ENCODE measurements at places on chromosomes 2 and 18. TPM values are rescaled to one million over a fixed set of nuclear protein-coding genes. Genes with fewer than 3 reads are reported as not detected.
A peak's percentile ranks its signal among the peaks of the same experiment; 100 is the strongest.

DNA sequence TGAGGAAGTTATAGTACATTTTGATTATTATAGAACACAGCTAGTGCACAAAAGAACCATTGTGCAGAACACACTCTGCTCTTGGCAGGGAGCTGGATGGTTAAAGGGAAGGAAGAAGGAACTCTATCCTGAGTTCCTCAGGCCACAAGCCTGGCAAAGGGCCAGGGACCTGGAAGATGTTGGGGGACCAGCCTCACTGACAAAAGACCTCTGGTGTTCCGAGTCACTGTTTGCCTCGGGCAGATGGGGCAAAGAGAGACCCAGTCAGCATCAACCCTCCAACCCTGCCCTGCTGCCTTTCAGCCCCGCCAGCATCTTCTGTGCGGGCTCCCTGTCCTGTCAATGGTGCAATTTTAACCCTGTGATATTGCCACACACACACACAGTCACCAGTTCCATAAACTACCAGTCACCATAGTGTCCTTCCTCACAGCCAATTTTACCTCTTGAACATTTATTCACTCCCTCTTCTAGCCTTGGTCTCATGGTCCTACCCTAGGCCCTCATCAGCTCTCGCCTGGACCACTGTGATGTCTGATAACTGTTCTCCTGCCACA is 21.9 kb downstream of the NEMP2 start:
- H3K27me3 ChIP-seq: no peaks in the 10 kb centered on the region
- H3K4me1 ChIP-seq: peaks cover 2% of the 10 kb centered on the region
- no peak for DNase-seq
- H3K36me3 ChIP-seq: no peaks in the 10 kb centered on the region
- H3K27ac ChIP-seq: no peak overlapping the region

- no peaks in the 10 kb centered on the region for H3K36me3 ChIP-seq
- no peak overlapping the region for H3K4me3 ChIP-seq
- H3K27ac ChIP-seq: no peak overlapping the region
These were observed 6.5 kb upstream of the KCNG2 start for GRCh38 chr18:79790996-79791972.

GRCh38 chr2:71455741-71456569 is 2.6 kb downstream of the DYSF start:
- H3K36me3 ChIP-seq: no peaks in the 10 kb centered on the region
- peak overlapping the region; percentile 82 for H3K27ac ChIP-seq
- H3K4me1 ChIP-seq: peaks cover 98% of the 10 kb centered on the region
- peak; percentile 89 for DNase-seq
- peak overlapping the region; percentile 0 for H3K4me3 ChIP-seq

- H3K36me3 ChIP-seq: no peaks in the 10 kb centered on the region
- no peak overlapping the region for H3K4me3 ChIP-seq
- H3K27ac ChIP-seq: no peak overlapping the region
- DNase-seq: no peak
- H3K4me1 ChIP-seq: peaks cover 50% of the 10 kb centered on the region
These were observed 4.9 kb upstream of the WNT10A start for GRCh38 chr2:218875692-218876246.

METTL4 gene
- 5.5 TPM for total RNA-seq

DNA sequence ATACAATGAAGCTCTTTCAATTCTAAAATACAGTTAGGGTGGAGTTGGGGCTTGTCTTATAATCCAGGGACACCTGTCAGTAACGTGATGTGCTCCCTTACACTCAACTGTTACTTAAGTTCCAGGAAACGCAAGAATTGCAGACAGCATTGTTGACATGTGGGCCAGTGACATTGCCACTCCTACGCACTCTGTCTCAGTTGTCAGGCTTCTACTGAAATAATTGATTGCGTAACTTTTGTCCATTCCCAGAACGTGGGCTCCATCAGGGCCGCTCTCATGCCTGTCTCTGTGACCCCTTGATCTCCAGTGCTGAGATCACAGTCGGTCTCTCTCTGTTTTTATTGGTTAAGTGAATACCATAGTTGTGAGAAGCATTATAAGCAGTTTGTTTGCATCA is 487.8 kb downstream of the GALR1 start:
- no peaks in the 10 kb centered on the region for H3K36me3 ChIP-seq
- H3K4me3 ChIP-seq: no peak overlapping the region
- H3K27me3 ChIP-seq: no peaks in the 10 kb centered on the region
- no peak overlapping the region for H3K27ac ChIP-seq
- H3K4me1 ChIP-seq: no peaks in the 10 kb centered on the region
- DNase-seq: no peak

DNA sequence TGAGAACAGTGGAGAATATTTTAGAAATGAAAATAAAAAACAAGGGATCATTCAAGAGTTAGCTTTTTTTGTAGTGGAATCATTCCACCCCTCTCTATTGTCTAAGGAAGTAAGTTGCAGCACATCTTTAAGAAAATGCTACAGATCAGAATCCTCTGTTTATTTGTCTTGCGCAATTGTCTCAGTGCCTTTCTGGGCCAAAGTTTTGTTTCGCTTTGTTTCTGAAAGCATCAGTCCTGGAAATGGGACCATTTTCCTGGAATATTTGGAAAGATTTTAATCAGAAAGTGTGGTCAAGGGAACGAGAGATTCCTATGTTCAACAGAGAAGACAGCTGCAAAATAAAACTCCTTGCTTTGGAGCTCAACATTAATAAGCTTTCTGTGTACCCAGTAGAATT is 74.0 kb downstream of the NRXN1 start:
- no peak overlapping the region for H3K4me3 ChIP-seq
- H3K36me3 ChIP-seq: no peaks in the 10 kb centered on the region
- H3K4me1 ChIP-seq: no peaks in the 10 kb centered on the region
- H3K27me3 ChIP-seq: no peaks in the 10 kb centered on the region

DNA sequence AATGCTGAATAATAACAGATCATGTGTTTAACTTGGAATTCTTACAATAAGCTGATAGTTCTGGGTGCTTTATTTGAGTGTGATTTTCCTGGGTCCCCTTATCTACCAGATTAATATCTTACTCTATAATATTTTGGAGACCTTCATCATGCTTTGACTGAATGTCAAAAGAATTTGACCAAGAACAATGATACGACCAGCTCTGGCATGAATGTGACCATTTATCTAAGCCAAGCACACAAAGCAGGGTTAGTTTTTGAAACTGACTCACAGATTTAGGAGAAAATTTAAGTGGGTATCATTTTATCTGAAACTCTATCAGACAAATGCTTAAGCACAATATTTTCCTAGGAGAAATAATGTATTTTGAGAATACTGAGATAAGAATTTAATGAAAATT is 677.0 kb downstream of the NYAP2 start:
- H3K27me3 ChIP-seq: no peaks in the 10 kb centered on the region
- no peak for DNase-seq
- H3K27ac ChIP-seq: no peak overlapping the region
- H3K36me3 ChIP-seq: no peaks in the 10 kb centered on the region

HRH4 gene
- total RNA-seq: 0.50 TPM

- DNase-seq: no peak
- no peaks in the 10 kb centered on the region for H3K27me3 ChIP-seq
- H3K4me1 ChIP-seq: no peaks in the 10 kb centered on the region
- H3K27ac ChIP-seq: no peak overlapping the region
- no peaks in the 10 kb centered on the region for H3K36me3 ChIP-seq
These were observed 231.8 kb upstream of the PXDN start for GRCh38 chr2:1976112-1976511.

DNA sequence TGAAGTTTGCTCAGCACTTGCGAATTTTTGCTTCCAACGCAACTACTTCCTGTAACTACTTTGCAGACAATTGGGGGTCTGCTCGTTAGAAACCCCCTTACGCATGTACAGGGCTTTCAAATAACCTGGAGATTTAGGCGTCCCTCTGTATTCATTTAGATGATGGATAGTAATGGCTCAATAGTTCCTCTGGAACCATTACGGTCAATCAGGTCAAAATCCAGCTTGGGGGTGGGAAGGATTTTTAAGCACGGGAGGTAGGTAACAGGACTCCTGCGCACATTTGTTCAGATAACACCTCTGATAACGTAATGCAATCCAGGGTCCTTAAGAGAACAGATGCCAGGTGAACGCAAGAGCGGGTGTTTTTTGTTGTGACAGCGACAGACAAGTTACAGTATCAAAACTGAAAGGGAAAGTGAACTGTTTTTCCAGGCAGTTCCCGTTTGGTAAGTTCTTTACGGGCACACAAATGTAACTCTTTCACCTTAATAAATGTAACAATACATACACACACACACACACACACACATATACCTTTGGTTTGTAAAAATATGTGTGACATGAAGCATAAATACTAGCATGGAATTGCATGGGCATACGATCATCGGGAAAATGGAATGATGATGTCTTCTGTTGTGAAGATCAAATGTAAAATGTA is 3.8 kb upstream of the OSR1 start:
- H3K4me3 ChIP-seq: peak overlapping the region; percentile 67
- H3K27ac ChIP-seq: peak overlapping the region; percentile 87
- H3K27me3 ChIP-seq: no peaks in the 10 kb centered on the region
- DNase-seq: peak; percentile 90
- H3K4me1 ChIP-seq: peaks cover 20% of the 10 kb centered on the region
- H3K36me3 ChIP-seq: no peaks in the 10 kb centered on the region

GRCh38 chr2:230254152-230254881 is 28.8 kb downstream of the SP140 start:
- H3K27me3 ChIP-seq: no peaks in the 10 kb centered on the region
- H3K4me3 ChIP-seq: no peak overlapping the region

DNA sequence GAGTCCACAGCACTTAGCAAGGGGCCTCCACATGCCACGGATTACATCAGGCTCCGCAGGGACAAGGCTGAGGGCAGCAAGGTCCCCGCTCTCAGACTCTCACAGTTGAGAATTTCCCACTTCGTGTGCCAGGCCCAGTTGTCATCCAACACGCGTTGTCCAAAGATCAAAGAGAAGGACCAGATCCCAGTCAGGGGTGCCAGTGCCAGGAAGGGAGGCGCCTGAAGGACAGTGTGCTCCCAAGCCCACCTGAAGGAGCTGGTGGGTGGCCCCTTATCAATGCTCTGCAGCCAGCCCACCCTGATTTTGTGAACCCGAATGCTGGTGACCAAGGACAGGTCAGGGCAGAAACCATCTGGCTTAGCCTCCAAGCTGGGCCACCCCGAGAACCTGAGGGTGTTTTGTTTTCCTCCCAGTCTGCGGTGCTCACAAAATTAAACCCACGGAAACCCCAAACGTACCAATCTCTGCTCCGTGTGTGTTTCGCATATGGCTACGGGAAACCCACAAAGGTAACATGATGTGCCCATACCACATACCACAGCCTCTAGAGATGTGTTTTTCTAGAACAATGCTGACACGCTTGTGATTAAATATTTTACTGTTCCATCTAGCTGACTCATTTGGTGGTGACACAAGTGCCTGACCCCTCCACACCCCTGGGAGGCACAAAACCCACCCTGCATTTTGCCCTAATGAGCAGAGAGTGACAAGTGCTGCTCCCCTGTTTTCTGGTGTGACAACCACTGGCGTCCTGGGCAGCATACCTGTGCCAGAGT is 24.5 kb downstream of the CRACDL start:
- peak; percentile 83 for DNase-seq
- no peaks in the 10 kb centered on the region for H3K27me3 ChIP-seq
- H3K4me1 ChIP-seq: peaks cover 20% of the 10 kb centered on the region

Measured in esophagus muscularis mucosa (tissue), 4 donors.